ENCODE measurements at places on chromosomes 6 and 20.
A peak's percentile ranks its signal among the peaks of the same experiment; 100 is the strongest.

- H3K4me1 ChIP-seq: peaks cover 17% of the 10 kb centered on the region
- peak overlapping the region; percentile 74 for H3K27ac ChIP-seq
- H3K36me3 ChIP-seq: no peaks in the 10 kb centered on the region
- no peak overlapping the region for H3K4me3 ChIP-seq
- H3K27me3 ChIP-seq: no peaks in the 10 kb centered on the region
- no peak for DNase-seq
Observed at GRCh38 chr20:10603378-10603777, 70.4 kb downstream of the JAG1 start.

DNA sequence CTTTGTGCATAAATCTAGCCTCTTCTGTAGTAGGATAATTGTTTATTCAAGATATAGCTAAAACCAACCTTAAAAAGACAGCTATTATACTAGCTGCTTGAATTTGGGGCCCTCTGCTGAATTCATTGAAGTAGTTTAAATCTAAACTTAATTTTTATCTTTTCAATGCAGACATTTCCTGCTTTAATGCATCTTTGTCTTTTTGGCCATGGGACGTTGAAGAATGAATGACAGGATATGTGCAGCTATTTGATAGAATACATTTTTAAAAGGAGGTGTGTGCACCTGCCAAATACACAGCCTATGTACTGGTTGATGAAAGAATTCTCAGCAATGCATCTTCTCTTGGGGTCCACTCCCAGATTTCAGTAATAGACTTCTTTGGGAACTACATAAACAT, 524.9 kb downstream of the PHF3 start:
- H3K27me3 ChIP-seq: no peaks in the 10 kb centered on the region
- no peaks in the 10 kb centered on the region for H3K36me3 ChIP-seq
- no peak overlapping the region for H3K27ac ChIP-seq
- H3K4me3 ChIP-seq: no peak overlapping the region
- no peak for DNase-seq

- no peaks in the 10 kb centered on the region for H3K36me3 ChIP-seq
- no peak overlapping the region for H3K27ac ChIP-seq
- H3K27me3 ChIP-seq: no peaks in the 10 kb centered on the region
- no peak for DNase-seq
- H3K4me3 ChIP-seq: no peak overlapping the region
- peaks cover 13% of the 10 kb centered on the region for H3K4me1 ChIP-seq
Observed at GRCh38 chr20:22525821-22526220, 58.6 kb downstream of the FOXA2 start.

- no peaks in the 10 kb centered on the region for H3K27me3 ChIP-seq
- no peaks in the 10 kb centered on the region for H3K4me1 ChIP-seq
- no peaks in the 10 kb centered on the region for H3K36me3 ChIP-seq
- H3K27ac ChIP-seq: no peak overlapping the region
Observed at GRCh38 chr6:15930207-15930606, 198.7 kb upstream of the MYLIP start.

All from stomach (tissue), 19 donors.